ENCODE measurements at places on chromosomes 6 and 20.

DNA sequence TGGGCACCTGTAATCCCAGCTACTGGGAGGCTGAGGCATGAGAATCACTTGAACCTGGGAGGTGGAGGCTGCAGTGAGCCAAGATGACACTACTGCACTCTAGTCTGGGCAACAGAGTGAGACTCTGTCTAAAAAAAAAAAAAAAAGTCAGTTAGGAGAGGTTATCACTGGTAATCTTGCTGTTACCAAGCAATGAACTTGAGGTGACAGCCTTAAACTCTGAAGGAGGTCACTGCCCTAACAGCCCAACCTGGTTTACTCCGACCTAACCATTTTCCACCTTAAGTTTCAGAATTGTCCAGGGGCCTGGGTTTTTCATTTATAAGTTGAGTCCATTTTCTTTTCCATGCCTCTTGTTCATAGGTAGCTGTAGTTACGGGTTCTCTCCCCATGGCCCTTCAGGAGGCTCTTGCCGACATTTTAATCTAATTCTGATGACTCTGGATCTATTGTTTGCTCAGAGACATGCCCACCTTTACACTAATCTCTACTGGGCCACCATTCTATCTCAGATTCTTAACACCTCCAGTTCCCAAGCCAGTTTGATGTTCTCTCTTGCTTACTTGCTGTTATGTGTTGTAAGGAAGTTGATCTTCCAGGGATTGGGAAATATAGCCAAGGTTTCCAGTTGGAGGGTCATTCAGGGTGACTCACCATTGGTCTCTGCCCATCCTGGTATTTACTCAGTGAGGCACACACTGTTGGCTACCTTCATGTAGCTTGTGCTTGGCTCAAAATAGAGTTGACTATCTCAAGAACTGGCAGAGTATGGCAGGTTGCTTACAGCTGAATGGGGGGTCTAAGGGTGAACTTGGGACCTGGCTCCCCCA lies 29.1 kb downstream of the SHLD1 start:
- DNase-seq: no peak

- DNase-seq: no peak
These were observed 46.1 kb upstream of the ENPP1 start for GRCh38 chr6:131761762-131762067.

GRCh38 chr6:21537637-21538036 lies 55.9 kb upstream of the SOX4 start:
- DNase-seq: no peak

- no peak for DNase-seq
These were observed 148.8 kb upstream of the RPS6KA2 start for GRCh38 chr6:166775923-166776220.

- no peak for DNase-seq
These were observed 6.4 kb downstream of the ACSS1 start for GRCh38 chr20:25051386-25052155.

GRCh38 chr6:163647624-163648023 lies 233.1 kb downstream of the QKI start:
- DNase-seq: no peak

GRCh38 chr6:41228616-41229015 lies 467 bp downstream of the TREML4 start:
- DNase-seq: no peak

DNA sequence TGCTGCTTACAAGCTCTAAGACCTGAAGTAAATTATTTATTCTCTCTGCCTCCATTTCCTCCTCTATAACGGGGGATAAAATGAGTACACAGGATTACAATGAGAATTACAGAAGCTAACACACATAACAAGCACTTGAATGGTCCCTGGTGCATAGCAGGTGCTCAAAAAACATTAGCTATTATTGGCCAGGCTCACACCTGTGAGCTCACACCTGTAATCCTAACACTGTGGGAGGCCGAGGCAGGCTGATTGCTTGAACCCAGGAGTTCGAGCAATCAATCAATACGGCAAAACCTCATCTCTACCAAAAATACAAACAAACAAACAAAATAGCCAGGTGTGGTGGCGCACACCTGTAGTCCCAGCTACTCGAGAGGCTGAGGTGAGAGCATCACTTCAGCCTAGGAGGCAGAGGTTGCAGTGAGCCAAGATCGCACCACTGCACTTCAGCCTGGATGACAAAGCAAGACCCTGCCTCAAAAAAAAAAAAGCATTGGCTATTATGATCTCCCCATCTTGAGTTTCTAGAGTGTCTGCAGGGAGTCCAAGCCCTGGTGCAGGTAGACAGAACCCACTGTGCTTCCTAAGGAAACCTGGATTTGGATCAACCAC lies 68.1 kb downstream of the PREX1 start:
- DNase-seq: no peak

DNA sequence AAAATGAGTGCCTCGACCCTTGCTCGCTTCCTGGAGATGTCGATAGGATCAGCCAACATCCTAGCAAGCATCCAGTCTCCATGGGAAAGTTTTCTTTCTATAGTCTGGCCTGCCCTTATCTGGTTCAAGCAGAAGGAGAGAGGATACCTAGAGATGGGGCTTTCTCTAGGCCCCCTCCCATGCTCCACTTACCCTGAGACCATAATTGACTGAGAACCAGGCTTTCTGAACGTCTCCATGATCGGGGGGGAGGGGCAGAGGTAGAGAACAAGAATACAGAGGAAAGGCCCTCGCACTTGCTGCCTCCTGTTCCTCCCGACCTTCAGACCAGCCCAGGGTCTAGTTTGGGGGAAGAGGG lies 31.6 kb upstream of the EPB41L1 start:
- no peak for DNase-seq

- no peak for DNase-seq
These were observed 3.1 kb downstream of the JAG1 start for GRCh38 chr20:10670501-10671220.

DNA sequence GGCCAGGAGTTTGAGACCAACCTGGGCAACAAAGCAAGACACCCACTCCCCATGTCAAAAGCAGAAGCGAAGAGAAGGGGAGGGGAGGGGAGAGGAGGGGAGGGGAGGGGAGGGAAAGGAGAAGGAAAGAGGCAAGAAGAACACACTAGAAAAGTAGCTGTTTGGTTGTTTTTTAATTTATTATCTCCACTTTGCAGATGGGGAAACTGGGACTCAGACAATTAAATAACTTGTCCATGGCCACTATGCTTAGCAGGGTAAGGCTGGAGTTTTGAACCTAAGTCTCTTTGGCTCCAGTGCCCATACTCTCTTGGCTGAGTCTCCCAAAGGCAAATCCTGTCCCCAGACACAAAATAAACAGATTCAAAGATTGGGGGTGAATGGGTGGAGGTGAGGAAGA lies 12.4 kb upstream of the GHRH start:
- DNase-seq: no peak

DNA sequence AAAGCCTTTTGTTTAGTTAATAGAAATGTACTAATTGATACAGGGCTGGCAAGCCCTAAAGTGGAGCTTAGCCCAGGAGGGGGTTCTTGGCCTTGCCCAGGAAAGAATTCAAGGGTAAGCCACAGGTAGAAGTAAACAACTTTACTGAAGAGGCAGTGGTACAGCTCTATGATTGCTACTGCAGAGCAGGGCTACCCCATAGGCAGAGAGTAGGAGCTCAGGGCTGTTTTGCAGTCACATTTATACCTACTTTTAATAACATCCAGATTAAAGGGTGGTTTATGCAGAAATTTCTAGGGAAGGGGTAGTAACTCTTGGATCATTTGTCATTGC lies 680.4 kb upstream of the GJE1 start:
- no peak for DNase-seq

GRCh38 chr20:35465976-35466375 lies 10.6 kb downstream of the CEP250 start:
- DNase-seq: no peak

DNA sequence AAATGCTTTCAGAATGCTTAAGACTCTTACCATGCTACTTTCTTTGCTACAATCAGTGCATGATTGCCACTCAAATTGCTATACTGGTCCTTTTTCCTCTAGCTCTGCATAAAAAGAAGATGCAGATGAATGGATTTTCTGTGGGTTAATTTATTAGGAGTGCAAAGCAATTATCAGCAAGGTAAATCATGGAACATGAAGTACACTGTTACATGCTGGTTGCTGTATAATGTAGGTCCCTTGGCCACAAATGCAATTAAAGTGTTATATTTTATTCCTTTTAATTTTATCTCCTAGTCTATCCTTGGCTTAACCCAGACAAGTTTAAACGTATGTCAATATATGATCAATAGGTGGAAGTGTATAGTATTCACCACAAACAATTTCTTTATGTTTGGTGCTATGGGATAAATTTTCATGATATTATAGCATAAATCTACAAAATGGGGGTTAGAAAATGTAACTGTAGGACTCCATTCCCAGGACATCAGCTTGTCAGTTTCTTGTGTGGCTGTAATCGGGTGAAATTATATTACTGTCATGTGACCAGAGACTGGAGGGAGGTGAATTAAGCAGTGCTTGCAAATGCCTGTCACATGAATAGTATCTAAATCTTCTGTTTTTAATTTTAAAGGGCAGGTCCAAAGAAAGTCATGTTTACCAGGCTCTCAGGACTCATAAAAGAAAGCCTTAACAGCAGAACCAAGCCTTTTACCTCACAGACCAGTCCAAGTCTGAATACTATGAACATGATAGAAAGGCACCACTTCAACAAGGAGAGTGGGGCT lies 176.9 kb upstream of the ID4 start:
- DNase-seq: no peak

DNA sequence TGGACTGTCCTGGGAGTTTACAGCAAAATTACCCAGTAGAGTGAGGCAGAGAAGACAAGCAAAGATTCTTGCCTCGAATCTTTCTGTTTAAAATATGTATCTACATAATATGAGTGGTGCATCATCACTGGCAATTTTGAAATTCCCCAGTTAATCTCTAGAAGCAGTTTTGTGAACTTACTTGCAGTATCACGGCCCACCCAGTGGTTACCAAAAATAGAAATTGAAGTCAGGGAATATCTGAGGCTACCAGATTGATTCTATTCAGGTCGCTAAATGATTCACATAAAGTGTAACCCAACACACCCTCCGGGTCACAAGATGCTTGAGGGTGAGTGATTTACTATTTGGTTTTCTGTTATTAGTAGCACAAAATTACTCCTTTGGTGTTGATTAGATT lies 111.9 kb downstream of the PPP1R14C start:
- DNase-seq: no peak

- DNase-seq: no peak
These were observed 22.1 kb downstream of the TRAM2 start for GRCh38 chr6:52554684-52555280.

- no peak for DNase-seq
These were observed 137.6 kb downstream of the CLIC5 start for GRCh38 chr6:45877970-45878590.

- no peak for DNase-seq
These were observed 10.1 kb downstream of the SLC22A2 start for GRCh38 chr6:160248538-160248937.

DNA sequence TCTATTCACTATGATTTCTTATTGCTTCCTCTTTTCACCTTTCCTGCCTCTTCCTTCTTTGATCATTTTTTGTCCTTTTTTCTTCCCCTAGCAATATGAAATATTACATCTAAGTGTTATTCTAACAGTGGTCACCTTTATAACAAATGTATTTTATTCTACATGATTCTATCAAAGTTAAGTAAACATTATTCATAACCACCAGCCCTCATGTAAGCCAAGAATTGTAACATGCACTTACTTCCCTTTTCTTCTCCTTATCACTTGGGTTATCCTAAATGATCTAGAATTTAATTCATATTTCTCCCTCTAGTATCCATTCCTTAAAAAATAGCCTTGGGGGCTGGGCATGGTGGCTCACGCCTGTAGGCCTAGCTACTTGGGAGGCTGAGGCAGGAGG lies 88.3 kb upstream of the SLC22A23 start:
- no peak for DNase-seq

- no peak for DNase-seq
These were observed 46.7 kb downstream of the FGD2 start for GRCh38 chr6:37052027-37052628.

DNA sequence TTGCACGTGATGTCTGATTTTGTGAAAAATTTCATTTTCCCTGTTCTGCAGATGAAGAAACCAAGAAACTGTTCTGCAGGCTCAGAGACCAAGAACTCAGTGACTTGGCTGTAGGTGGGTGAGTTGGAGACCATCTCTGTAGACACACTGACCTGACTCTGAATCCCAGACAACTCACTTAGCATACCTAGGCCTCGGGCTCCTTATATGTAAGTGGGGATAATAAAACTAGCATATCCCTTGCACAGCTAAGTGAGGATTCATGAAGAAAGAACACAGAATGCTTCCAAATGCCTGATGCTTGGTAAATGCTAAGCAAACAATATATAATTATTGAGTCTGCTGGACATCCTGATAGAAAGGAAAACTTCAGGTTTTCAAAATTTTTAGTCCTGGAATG lies 70.8 kb downstream of the B3GAT2 start:
- no peak for DNase-seq

DNA sequence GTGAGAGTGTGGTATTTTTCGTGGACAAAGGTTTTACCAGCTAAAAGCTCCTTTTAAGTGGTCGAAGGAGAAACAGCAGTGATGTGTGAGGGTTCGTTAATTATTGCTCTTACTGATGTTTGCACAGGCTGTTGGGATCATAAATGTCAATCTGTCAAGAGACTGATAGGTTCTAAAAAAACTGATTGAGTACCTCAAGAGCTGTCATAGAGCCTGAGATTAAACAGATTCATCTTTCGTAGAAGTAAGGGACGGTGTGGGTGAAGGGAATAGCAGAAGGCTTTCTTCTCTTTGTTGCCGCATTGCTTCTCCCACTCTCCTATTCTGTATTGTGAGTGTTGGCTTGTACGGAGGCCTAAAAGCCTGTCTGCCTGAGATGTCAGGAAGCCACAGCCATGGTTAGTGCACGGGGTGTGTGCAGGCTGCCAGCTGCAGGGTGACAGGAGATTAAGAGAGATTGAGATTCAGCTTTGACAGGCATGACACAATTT lies 291.0 kb downstream of the ZFAND3 start:
- no peak for DNase-seq

DNA sequence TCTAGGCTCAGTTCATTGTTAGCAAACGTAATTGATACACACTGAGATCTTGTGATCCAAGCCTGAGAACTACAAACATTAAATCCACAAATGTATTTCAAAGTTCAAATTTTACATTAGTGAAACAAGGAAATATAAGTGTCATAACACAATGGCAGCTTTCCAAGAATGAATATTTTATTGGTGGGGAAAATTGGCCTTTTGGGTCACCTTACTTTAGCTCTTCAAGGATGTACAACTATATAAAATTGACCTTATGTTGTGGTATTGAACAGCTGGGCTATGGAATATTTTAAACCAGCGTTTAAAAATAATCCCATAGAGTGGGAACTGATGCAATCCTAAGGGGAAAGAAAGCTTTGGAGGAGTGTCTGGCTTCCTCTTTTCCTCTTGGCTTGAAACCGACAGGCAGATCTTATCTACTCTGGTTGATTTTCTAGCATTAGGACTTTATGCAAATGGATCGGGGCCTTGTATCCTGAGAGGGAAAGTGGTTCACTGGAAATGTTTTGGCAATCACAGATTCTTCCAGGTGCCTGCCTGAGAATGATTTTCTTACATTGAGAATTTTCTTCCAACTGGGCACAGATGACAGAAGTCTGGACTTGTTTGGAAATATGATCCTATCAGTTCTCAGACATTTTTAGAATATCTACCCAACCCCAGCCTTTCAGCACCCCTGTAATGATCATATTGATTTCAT lies 184.8 kb upstream of the ECI2 start:
- DNase-seq: no peak

Measured in CMK (cell line).